ENCODE measurements at places on chromosomes 4 and X. TPM values are rescaled to one million over a fixed set of nuclear protein-coding genes. Genes with fewer than 3 reads are reported as not detected.
A peak's percentile ranks its signal among the peaks of the same experiment; 100 is the strongest.

DNA sequence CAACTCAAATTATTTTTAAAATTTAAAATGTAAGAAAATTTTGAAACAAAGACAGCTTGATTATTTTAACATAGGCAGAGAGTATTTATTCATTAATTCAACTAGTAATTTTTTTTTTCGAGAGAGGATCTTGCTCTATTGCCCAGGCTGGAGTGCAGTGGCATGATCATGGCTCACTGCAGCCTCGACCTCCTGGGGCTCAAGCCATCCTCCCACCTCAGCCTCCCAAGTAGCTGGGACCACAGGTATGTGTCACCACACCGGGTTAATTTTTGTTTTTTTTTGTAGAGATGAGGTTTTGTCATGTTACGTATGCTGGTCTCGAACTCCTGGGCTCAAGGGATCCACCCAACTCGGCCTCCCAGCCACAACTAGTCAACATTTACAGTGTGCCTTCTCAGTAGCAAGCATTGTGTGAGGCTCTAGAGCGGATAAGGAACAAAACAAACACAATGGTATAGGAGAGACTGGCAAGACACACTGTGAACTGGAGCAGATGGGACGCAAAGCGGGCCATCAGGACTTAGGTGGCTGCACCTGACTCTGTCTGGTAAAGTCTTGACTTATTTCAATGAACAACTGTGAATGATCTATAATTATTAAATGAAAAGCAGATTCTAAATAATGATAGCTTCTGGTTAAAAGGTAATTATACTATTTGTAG, 21.6 kb downstream of the SETD7 start:
- no peak for DNase-seq
- H3K27ac ChIP-seq: no peak overlapping the region
- no peak overlapping the region for H3K4me3 ChIP-seq
- no peaks in the 10 kb centered on the region for H3K4me1 ChIP-seq
- H3K36me3 ChIP-seq: peaks cover 29% of the 10 kb centered on the region

The GLRA2 gene
- total RNA-seq: not detected

The PLCXD1 gene
- total RNA-seq: 13.3 TPM

GRCh38 chr4:180840142-180840541, 1403.1 kb upstream of the TENM3 start:
- H3K4me1 ChIP-seq: no peaks in the 10 kb centered on the region
- H3K36me3 ChIP-seq: no peaks in the 10 kb centered on the region
- no peaks in the 10 kb centered on the region for H3K27me3 ChIP-seq
- no peak for DNase-seq
- no peak overlapping the region for H3K27ac ChIP-seq
- H3K4me3 ChIP-seq: no peak overlapping the region

GRCh38 chr4:2834001-2834921, 9.4 kb upstream of the ADD1 start:
- H3K4me3 ChIP-seq: no peak overlapping the region
- H3K4me1 ChIP-seq: peaks cover 54% of the 10 kb centered on the region
- peaks cover 17% of the 10 kb centered on the region for H3K36me3 ChIP-seq
- no peak for DNase-seq

- no peak for DNase-seq
- H3K27ac ChIP-seq: no peak overlapping the region
- H3K4me1 ChIP-seq: no peaks in the 10 kb centered on the region
- no peak overlapping the region for H3K4me3 ChIP-seq
- no peaks in the 10 kb centered on the region for H3K27me3 ChIP-seq
Measured at GRCh38 chr4:177945268-177945667, 503.0 kb upstream of the AGA start.

DNA sequence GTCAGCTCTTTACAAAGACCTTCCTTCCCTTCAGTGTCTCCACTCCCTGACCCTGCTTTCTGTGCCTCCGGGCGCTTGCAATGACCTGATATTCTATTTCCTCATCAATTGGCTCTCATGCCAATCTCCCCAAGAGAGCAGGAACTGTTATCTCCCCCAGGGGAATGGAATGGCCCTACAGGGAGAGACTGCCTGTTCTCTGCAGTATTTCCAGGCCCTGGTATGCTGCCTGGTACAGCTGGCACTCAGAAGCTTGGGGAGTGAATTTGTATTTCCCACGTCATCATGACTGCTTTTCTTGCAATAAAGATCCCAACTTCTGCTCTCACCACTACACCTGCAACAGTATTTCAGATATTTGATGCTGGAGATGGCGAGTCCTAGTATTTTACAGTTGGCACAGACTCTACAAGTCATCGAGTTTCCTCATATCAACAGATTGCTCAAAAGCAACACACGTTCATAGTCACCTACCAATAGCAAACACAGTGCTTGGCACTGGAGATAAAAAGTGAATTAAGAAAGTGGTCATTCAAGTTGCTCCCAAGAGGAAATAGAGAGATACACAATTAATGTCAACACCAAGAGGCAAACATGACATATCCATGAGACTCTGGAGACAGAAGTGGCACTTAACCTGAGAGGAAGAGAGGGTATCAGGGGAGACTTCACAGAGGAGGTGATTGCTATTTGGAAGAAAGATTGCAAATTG, 90.5 kb upstream of the EGFL6 start:
- no peak overlapping the region for H3K4me3 ChIP-seq
- H3K27ac ChIP-seq: no peak overlapping the region
- no peak for DNase-seq

The PASD1 gene
- not detected for total RNA-seq

- no peak overlapping the region for H3K4me3 ChIP-seq
- H3K27me3 ChIP-seq: no peaks in the 10 kb centered on the region
- no peaks in the 10 kb centered on the region for H3K36me3 ChIP-seq
Measured at GRCh38 chrX:93177930-93178329, 495.4 kb downstream of the NAP1L3 start.

The ABCG2 gene
- 0.54 TPM for total RNA-seq

GRCh38 chrX:8748855-8749254, 16.9 kb upstream of the ANOS1 start:
- DNase-seq: peak; percentile 31
- H3K36me3 ChIP-seq: no peaks in the 10 kb centered on the region
- H3K4me3 ChIP-seq: no peak overlapping the region
